COLO829 (cell line): ENCODE measurements at places on chromosomes 2 and 18.

DNA sequence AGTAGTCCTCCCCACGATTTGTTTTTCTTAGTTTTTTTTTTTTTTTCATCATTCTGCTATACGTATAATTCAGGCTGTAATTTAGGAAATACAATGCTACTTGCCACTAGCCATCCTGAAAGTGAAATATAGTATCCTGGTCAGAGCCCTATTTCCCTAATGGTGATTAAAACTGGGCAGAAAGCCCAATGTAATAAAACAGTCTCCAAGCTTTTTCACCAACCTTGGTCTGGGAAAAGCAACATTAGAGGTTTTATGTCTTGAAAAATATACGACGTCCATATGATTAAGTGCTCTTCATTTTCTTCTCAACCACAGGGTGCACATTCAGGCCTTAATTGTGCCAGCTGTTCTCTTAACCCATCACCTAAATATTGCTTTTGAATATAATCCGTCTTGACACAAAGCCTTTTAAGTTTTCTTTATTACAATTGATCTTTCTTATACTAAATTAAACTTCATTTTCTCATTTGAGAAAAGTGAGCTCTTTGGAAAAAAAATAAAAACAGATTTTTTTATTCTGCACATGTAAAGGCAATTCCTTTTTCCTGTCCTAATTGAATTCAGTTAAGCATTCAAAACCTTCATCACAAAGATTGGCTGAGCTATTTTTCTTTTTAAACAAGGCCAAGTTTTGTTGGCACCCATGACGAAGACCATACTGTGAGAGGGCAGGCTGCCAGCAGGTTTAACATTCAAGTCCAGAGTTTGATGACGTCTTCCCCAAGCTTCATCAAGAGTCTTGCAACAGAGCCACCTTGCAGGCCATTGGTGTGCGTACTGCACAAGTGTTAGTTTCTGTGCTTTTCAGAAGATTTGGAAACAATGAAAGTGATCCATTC lies 52.7 kb downstream of the MAP2 start:
- no peak for DNase-seq

GRCh38 chr2:175234153-175234552 lies 52.6 kb upstream of the ATP5MC3 start:
- DNase-seq = peak; percentile 14

- no peak for DNase-seq
These were observed 21.2 kb downstream of the SPRED2 start for GRCh38 chr2:65411056-65411795.

DNA sequence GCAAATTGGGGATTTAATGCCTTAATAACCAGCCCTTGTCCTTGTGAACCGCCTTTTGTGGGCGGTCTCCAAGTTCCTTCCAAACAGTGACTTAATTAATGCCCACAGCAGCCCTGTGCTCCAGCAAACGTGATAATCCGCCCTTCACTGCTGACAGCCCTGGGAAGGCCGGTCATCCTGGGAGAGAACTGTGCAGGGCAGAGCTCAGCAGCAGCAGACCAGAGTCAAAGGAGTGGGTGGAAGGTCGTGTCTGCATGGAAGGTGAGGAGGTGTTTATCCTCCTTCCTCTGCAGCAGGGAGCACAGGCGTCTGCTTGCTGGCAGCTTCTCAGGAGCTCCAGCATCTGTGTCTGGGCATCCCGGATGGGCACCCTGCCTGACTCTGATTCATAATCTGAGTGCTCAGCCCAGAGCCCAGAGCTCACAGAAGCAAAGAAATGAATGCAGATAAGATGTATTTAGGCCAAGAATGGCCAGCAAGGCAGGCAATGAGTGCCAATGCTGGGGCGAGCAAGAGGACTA lies 270.0 kb upstream of the PXDN start:
- DNase-seq = no peak

GRCh38 chr2:219985017-219985416 lies 357.6 kb downstream of the SLC4A3 start:
- DNase-seq = no peak

- peak; percentile 61 for DNase-seq
These were observed 40.5 kb downstream of the LONRF2 start for GRCh38 chr2:100281521-100282438.

DNA sequence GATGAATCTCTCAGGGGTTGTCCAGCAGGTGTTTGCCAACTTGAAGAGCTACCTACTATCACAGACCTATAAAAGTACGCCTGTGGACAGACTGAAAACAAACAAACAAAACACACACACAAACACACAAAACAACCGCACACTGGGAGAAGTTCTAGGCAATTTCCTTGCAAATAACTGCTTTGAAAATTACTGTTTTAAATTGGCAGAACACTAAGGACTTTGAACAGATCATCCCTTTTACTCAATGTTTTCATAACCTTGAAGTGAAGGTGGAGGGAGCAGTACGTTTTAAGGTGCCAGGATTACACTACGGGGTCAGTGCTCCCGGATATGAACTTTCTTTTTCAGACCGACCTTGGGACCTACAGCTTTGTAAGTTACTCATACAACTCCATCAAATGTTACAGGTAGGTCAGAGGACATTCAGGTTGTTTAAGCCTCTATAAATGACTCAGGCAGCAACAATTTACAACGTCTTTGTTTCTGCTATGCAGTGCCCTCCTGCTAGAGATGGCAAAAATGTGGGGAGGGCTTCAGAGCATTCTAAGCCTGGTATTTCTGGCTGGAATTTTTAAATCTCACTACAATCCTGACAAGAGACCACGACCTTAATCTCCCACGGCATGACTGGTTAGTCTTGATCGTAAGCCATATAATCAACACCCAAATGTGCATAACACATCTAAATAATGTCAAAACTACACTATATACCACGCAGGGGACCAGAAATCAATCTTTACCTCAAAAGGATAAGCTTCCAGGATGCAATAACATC lies 1.4 kb upstream of the SLC20A1 start:
- no peak for DNase-seq

GRCh38 chr18:2692508-2692907 lies 37.0 kb downstream of the SMCHD1 start:
- DNase-seq = peak; percentile 1

- no peak for DNase-seq
These were observed 164.0 kb downstream of the MYO3B start for GRCh38 chr2:170341684-170342623.

DNA sequence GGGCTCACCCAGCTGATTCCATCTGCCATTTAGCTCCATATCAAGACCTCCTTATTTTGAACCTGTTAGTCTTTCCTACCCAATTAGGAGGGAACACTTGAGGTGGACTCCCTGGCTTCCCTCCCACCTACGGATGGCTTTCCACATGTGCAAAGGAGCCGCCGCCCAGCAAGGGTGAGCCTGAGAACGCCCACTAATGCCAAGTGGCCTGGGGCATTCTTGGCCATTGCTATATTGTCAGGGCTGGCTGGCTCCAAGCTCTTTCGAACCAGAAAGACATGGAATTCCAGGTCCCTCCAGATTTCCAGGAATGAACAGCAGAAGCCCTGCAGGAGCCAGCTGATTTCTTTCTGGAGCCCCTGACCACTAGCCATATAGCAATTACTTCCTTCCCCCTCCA lies 196.2 kb downstream of the SMAD7 start:
- DNase-seq = no peak
